Osteoblast (primary cell): ENCODE measurements at places on chromosomes 2 and 18. TPM values are rescaled to one million over a fixed set of nuclear protein-coding genes. Genes with fewer than 3 reads are reported as not detected.

- no peak for DNase-seq
Observed at GRCh38 chr2:116142644-116143227, 1671.8 kb upstream of the DDX18 start.

GRCh38 chr2:120791962-120792297, 56.3 kb downstream of the GLI2 start:
- peak; percentile 11 for DNase-seq

- DNase-seq: no peak
Observed at GRCh38 chr2:132420816-132421805, 4.5 kb downstream of the GPR39 start.

GRCh38 chr2:196980001-196980400, 53.5 kb upstream of the PGAP1 start:
- no peak for DNase-seq

The MSTN gene
- under 0.01 TPM in 1 of 2 replicates, not detected in the other for total RNA-seq

DNA sequence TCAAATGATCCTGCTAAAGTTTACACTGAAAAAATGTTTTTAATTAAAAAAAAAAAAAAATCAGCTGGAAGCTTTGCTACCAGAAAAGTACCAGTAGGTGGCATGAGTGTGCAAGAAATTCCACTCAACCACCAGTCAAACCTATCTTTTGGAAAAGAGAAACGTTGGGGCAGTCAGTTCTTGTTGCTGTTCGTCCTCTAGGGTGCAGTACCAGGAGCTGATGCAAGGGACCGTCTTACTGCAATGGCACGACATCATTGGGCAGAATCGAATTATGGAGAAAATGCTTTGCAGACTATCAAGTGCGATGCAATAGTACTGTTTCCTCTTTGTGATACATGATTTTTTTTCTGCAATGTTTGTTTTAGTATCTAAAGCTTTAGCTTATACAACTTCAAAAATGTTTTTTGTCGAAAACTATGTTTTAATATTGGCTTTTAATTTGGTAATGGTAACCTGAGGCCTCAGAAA, 18.3 kb downstream of the YPEL5 start:
- DNase-seq: peak; percentile 81

The SCN2A gene
- total RNA-seq: 2.2 and 5.0 TPM in 2 replicates

DNA sequence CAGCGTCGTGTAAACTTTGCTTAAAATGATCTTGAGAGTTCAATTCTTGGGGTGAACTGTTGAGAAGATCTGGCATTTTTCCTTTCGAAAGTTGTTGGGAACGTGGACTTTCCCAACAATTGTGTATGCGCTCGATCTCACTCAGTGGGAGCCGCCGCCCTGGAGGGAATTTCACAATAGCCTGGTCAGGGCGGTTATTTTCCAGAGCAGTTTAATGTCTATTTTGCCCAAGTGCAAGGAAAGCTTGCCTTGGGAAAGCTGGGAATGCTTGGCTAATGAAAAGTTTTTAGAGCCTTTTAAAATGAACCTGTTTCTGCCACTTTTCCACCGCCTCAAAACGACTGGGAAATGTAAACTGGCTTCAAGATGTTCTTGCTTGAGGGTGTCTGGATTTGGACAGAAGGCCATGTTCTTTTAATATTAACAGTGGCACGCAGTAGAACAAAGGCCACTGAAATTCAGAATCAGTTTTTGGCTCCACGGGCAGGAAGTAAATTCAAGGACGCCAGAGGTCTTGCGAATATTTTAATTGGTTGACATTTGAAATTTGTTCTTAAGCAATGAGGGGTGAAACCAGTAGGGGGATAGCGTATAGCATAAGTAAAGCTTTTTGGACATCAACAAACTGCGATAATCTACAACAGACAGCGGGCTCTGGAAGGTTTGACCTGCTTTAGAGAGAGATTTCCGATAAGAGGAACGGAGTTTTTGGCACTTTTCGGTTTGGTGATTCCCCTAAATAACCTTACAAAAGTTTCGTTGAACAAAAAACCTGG, 1.2 kb downstream of the CFLAR start:
- DNase-seq: peak; percentile 89

GRCh38 chr18:37674570-37674969, 109.0 kb upstream of the CELF4 start:
- DNase-seq: no peak

The POTEE gene
- total RNA-seq: under 0.01 TPM in 1 of 2 replicates, not detected in the other

The CASP10 gene
- total RNA-seq: 3.3 and 4.4 TPM in 2 replicates

The CIB4 gene
- not detected in 2 replicates for total RNA-seq

The SEPTIN2 gene
- 394 and 418 TPM in 2 replicates for total RNA-seq

The RESP18 gene
- not detected in 2 replicates for total RNA-seq

The AAK1 gene
- 61.9 and 62.5 TPM in 2 replicates for total RNA-seq

GRCh38 chr2:85772019-85772745, 18.4 kb downstream of the ATOH8 start:
- peak; percentile 99 for DNase-seq

The INHA gene
- total RNA-seq: under 0.01 and 0.29 TPM in 2 replicates
